ENCODE measurements at places on chromosomes 11 and 22.

DNA sequence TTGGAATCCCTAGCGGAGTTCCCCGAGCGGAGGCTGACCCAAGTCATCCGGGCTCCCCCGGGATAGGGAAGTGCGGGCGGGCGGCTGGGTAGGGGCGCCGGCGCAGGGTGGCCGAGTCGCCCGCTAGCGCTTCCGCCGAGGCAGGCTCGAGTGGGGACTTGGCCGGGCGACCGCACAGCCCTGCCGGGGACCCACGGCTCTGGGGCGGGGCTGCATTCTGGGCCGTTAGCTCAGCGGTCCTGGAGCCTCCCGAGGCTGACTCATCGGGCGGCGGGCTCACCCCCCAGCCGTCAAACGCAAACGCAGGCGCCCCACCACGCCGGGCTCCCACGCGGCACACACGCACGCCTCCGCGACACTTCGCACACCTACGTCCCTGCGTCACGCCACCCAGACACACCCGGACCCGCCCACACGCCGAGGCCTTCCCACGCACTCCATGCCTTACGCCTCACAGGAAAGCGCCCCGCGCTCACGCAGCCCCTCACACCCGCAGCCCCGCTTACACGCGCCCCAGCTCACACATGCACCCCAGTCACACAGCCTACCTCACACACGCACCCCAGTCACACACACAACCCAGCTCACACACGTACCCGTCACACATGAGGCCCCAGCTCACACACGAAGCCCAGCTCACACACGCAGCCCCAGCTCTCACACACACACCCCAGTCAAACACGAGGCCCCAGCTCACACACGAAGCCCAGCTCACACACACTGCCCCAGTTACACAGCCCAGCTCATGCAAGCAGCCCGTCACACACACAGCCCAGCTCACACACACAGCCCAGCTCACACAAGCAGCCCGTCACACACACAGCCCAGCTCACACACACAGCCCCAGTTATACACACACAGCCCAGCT is 1.2 kb downstream of the PHLDB1 start:
- peak; percentile 79 for DNase-seq

GRCh38 chr22:49155770-49156580 is 671.7 kb downstream of the BRD1 start:
- no peak for DNase-seq

GRCh38 chr11:129023968-129024676 is 81.5 kb upstream of the TP53AIP1 start:
- no peak for DNase-seq

- no peak for DNase-seq
These were observed 31.3 kb downstream of the CTNND1 start for GRCh38 chr11:57792870-57793269.

- no peak for DNase-seq
These were observed 13.5 kb downstream of the TSKU start for GRCh38 chr11:76796511-76797198.

GRCh38 chr11:43942662-43943371 is 380 bp downstream of the C11orf96 start:
- DNase-seq: peak; percentile 56

Measured in activated T-cell treated with anti-CD3 and anti-CD28 coated beads, Interleukin-2, amount 50 U/mL, for 24 hours (primary cell).